Esophagus squamous epithelium (tissue), 5 donors: ENCODE measurements at places on chromosomes 2 and 18.

GRCh38 chr18:72180689-72181088 lies 363.5 kb downstream of the CBLN2 start:
- no peak for DNase-seq

DNA sequence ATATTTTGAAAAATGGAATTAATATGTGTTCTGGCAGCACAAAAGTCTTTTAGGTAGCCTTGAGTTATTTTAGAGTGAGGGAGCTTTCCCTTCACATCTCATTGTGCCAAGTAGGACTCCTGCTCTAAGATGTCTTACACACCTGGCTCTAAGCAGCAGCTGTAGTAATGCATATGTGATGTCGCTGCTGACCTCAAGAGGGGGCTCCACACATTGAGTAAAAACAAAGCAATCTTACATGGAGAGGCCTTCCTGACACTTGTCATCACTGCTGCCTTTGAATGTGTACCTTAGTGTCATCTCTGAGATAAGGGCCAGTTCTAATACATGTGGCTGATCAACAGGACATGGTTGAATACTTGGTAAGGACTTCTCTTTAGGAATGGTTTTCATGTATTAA lies 75.8 kb downstream of the ACTR3 start:
- DNase-seq, result no peak

- no peak for DNase-seq
These were observed 24.9 kb downstream of the PECR start for GRCh38 chr2:216056739-216057138.

GRCh38 chr2:173681881-173682650 lies 283.1 kb downstream of the SP3 start:
- no peak for DNase-seq

DNA sequence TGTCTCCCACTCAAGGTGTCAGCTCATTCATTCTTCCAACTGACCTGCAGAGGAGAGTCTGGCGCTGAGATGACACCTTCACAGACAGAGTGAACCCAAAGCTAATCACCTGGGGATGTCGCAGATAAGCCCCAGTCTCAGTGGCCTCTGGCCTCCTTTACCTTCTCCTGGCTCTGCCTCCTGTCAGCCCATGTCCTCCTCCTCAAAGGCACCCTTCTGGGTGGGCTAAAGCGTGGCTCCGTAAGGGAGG lies 194.1 kb downstream of the MIB1 start:
- no peak for DNase-seq

DNA sequence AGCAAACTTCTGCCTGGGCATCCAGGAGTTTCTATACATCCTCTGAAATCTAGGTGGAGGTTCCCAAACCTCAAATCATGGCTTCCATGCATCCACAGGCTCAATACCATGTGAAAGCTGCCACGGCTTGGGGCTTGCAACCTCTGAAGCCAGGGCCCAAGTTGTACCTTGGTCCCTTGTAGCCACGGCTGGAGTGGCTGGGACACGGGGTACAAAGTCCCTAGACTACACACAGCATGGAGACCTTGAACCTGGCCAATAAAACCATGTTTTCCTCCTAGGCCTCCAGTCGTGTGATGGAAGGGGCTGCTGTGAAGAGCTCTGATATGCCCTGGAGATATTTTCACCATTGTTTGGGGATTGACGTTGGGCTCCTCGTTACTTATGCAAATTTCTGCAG lies 43.4 kb upstream of the GALNT13 start:
- no peak for DNase-seq

- DNase-seq, result no peak
These were observed 498.7 kb upstream of the RAB6C start for GRCh38 chr2:129480790-129481189.

DNA sequence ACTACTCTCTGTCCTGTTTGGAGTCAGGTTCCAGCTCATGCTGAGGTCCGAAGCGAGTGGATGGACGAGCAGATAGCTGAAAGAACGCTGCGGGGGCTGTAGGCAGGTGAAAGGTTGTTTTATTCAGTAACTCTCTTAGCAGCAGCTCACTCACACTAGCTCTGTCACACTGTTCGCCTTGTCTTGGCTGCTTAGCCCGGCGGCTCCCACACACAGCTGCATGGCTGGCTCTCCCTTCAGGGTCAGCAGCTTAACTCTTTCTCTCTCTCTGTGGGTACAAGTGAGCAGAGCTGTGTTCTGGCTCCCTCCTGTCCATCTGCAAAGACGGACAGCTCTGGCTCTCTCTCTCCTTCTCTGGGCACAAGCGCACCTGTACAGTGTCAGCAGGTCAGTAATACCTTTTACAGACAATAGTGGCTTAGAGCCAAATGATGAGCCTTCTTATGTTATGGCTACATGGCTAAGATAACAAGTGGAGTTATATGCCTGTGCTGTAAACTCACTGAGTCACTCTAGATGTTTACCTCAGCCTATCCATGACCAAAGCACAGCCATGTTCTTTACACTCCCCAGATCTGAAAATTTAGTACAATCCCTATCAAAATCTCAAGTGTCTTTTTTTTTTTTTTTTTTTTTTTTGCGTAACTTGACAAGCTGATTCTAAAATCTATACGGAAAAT lies 149.3 kb downstream of the GALNT1 start:
- no peak for DNase-seq

- no peak for DNase-seq
These were observed 69.9 kb downstream of the RHOB start for GRCh38 chr2:20516646-20517341.

- DNase-seq, result no peak
These were observed 209.3 kb upstream of the SALL3 start for GRCh38 chr18:78770139-78770822.

DNA sequence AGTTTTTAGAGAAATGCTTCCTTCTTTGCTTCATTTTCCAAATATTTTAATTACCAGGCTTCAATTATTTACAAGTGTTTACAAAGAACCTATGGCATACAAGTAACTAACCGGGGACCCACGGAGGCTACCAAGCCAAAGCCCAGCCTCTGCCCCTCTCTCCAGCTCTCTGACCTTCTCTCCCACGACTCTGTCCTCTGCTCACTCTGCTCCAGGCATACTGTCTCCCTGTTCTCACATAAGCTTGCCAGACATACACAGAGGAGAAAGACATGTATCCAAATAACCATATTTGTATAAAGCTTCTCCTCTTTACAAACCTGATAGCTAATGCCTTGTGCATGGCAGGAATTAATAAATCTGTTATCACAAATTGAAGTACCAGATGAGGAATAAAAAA lies 141.3 kb downstream of the ZNF521 start:
- DNase-seq, result no peak

DNA sequence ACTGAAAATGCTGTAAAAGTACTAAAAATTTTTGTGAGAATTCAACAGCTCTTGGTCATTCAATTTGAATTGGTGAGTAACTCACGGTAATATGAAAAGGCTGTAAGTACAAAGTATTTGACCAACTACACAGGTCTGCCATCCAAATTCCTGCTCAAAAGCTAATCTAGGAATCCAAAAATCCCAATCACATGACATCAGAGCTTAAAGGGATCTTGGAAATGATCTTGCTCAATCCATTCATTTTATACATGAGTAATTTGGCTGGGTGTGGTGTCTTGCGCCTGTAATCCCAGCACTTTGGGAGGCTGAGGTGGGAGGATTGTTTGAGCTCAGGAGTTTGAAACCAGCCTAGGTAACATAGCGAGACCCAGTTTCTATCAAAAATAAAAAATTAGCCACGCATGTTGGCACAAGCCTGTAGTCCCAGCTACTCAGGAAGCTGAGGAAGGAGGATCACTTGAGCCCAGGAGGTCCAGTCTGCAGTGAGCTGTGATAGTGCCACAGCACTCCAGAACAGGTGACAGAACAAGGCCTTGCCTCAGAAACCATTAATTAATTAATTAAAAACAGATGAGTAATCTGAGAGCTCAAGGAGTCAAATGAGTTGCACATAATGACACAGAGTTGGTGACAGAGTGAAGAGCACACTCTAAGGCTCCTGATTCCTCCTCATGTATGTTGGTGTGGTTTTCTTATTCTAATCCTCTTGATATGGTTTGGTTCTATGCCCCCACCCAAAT lies 19.8 kb downstream of the SPIRE1 start:
- no peak for DNase-seq

DNA sequence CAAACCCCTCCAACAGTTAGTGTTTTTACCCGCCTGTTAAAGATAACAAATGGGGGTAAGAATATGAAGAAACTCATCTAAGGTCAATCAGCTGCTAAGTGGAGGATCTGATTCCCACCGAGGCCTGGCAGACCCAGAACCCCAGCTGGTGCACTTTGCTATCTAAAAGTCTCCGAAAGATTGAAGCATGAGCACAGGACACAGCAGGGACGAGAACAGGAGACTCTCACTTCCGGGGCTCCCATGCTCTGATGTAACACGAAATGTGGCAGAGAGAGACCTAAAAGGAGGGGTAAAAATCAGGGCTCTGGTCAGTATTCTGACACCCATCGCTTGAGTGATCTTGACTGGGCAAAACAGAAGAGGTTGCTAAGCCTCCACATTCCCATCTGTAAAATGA lies 119.7 kb downstream of the PDCL3 start:
- no peak for DNase-seq

GRCh38 chr2:15510131-15510530 lies 51.0 kb downstream of the NBAS start:
- DNase-seq, result no peak

DNA sequence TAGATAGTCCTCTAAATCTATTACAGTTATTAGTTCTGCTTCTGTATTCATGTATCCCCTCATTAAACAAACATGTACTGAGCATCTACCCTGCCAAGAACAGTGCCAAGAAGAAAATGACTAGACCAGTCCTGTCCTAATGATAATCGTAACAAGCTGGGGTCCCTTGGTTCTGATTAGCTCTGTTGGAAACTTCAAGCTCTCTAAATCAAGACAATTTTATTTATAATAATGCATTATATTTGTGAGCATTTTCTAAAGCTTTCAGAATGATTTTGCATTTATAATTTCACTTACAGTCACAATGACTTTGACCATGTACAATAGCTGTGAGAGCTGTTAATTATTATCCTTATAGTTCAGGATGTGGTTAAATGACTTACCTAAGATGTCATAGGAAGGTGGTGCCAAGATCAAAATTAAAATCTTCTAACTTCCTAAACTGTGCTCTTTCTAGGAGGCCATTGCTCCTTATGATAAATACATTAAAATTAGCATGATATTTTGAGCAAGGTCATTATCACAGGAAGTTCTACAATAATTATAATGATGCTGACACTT lies 336.5 kb upstream of the SLC39A10 start:
- no peak for DNase-seq

GRCh38 chr2:109318150-109318948 lies 189.3 kb downstream of the SH3RF3 start:
- DNase-seq, result peak; percentile 14

DNA sequence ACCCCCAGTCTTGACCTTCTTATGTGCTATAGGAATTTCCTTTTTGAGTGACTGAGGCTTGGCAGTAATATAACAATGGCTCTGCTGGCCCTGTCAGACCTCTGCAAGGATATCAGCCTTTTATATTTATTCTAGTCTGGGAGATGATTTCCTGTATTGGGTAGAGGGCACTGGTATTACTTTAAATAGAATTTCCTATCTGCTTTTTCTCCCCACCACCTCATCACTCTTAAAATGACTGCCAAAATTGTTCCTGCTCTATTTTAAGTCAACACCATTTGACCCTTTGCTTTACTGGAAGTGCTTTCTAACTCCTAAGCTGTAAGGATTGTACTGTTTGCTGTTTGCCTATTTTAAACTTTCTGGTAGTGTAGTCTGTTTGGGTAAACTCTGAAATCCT lies 658.4 kb upstream of the FSHR start:
- no peak for DNase-seq

GRCh38 chr2:172969166-172969565 lies 106.5 kb upstream of the MAP3K20 start:
- no peak for DNase-seq

DNA sequence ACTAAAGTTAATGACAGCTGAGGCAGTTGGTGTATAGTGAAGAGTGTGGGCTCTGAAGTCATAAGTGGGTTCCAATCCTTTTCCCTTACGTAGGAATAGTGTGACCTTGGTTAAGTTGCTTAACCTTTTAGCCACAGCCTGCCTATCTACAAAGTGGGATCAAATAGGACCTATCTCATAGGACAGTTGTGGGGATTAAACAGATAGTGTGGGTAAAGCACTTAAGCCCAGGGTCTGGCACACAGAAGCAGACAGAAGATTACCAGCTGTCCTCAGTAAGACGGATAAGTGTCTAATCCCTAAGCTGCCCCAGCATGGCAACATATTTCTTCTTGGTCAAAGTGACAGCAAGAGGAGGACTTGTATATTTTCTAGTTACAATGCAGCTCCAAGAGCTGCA lies 28.2 kb downstream of the UBE2F start:
- no peak for DNase-seq

- DNase-seq, result no peak
These were observed 167.1 kb upstream of the FAM98A start for GRCh38 chr2:33766175-33766574.

DNA sequence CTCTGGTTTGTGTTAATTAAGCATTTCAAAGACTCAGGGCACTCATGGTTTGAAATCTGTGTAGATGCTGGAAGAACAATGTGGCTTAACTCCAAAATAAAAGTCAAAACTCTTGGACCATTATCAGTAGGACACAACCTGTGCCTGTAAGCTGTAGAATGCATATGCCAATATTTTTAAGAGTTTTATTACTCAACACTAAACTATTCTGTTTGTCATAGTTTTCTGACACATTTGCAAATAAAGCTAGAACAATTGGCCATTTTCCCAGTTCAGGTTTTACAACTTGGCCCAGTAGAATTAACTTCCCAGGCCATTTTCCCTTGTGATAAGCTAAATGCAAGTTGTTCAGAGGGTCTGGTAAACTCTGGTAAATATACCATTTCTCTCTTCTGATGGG lies 713.1 kb downstream of the CBLN2 start:
- DNase-seq, result no peak

DNA sequence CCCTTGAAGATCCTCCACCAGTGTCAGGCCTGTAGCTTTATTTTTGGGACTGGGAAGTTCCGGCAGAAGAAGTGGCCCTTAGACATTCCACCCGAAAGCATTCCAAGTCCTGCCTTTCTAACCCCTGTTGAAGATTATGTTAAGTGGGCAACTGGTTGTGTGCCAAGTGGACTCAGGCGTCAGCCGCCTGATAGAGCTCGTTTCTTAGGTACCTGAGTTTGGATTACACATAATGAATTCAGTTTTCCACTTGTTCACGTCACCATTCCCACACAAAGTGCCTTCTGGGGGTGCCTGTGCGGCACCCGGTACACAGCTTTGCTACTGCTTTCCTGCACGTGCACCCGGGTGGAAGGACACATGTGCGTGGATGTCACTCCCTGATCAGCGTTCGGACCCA lies 156.5 kb downstream of the PTGR3 start:
- no peak for DNase-seq

DNA sequence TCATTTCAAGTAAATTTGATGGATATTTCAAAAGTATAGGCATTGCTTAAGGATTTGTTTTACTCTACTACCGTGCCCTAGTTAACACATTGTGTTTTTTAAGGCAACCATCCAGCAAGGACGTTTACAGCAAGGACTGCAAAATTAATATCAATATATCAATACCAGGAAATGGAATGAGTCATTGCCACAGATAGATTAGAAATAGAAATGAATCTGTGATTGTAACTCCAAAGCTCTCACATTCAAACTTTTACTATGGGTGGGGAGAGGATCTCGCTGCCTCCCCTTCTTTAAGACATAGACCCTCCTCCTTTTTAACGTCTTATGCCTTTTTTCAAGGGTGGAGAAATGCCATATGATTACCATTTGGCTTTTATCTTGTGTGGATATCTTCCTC lies 3.8 kb downstream of the CD28 start:
- no peak for DNase-seq

- no peak for DNase-seq
These were observed 5.7 kb upstream of the KLHL29 start for GRCh38 chr2:23379220-23379695.
